ENCODE measurements at places on chromosomes 5 and 9.

- DNase-seq: no peak
Observed at GRCh38 chr5:154190595-154191304, at the start of gene GALNT10. Gene GALNT10 (plus strand): TSS chr5:154190733. CDS start chr5:154190867, 134 bp downstream.

- DNase-seq: no peak
Observed at GRCh38 chr9:136960212-136960937, 8.3 kb downstream of the LCN12 start.

DNA sequence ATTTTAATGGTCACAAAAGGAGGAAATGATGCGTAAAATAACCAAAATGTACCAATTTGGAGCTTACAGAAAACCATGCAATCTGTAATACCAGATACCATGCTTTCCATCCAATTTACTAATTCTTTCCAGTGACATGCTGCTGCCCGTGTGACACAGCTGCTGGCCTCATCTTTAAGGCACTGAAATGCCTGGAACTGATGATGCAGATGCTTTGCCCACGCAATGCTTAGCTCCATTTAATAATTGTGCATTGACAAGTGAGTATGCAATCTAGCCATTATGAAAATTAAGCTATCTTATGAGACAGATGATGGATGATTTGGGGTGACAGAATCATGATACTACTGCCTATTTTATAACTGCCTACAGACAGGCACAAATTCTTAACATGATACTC is 169.2 kb upstream of the CTNND2 start:
- DNase-seq: no peak

- no peak for DNase-seq
Observed at GRCh38 chr9:132806723-132807421, 71.2 kb downstream of the AK8 start.

- DNase-seq: no peak
Observed at GRCh38 chr9:113538131-113538530, 74.6 kb downstream of the RGS3 start.

DNA sequence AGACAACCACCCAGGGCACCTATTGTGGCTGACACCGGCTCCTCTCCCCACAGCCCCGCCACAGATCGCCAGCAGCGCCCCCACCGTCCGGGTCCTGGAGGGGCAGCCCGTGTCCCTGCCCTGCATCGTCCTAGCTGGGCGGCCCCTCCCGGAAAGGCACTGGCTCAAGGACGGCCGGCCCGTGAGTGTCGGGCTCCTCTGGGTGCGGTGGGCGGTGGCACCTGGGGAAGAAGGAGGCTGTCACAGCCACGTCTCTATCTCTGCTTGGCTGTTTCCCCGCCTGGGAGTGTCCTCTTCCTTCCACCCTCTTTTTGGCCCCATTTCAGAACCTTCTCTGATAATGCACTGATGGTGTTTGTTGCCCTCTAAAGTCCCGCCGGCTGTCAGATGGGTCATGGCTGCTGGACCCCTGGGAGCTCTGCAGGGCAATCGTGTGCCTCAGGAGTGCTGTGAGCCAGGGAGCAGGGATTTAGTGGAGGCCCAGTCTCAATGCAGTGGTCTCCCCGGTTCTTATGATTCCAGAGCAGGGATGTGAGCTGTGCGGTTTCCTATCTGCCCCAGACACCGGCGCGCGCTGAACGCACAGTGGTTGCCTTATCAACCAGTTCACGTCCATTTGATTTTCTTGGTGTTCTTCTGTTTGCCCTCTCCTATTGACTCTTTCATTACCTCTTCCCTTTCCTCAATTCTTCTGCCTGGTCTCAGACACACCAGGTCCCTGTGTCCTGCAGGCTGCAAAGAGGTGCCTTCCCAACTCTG is 55.3 kb downstream of the HMCN2 start:
- DNase-seq: no peak

Data from SHP77 treated with DMSO at 0.1 percent for 48 hours (cell line).